Fibroblast of skin of scalp (primary cell): ENCODE measurements at places on chromosomes 12 and 14.

GRCh38 chr12:91219919-91220318, 37.3 kb upstream of the DCN start:
- DNase-seq: no peak

GRCh38 chr14:100901391-100902183, 1.9 kb downstream of the RTL1 start:
- DNase-seq: no peak

DNA sequence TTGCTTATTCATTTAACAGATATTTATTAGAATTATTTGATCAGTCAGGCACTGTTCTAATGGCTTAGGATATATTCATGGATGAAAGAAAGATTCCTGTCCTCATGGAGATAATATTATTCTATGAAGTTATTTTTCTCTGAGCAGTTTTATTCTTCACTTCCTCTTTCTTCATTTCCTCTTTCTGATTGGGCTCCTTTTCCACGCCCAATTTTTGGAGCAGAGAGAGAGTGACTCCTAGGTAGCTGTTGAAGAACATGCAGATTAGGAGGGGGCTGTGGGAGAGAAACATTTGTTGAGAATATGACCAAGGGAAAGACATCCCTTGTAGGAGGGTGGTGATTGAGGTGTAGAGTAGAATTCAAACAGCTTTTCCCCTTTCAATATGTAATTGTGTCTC, 6.0 kb upstream of the YARS2 start:
- DNase-seq: no peak

- no peak for DNase-seq
These were observed 88.7 kb upstream of the KCNA1 start for GRCh38 chr12:4820971-4821370.

DNA sequence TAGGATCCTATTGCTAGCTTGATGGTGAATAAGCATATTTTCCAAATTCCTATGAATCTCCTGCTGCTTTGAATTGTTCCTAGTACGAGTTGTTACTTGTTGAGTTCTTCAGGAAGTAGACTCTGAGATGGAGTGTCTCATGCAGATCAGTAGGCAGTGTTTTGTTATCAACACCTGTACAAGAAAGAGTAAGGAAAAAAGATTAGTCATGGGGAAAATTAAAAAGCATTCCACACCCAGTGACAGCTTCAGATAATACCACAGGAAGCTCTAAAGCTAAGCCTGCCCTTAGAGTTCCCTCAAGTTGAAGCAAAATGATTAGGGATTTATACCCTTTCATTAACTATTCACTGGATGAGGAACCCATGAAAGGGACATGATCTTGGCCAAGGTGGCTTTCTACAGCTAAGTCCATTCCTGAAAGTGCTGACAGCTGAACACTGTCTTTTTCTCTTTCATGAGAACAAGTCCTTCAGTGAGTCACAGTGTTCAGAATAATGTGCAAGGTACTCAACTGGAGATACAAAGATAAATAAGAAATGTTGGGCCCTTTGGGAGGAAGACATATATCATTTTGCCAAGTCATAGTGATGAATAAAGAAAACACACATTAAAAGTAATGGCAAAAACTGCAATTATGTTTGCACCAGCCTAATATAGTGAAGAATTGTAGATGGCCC, 49.1 kb downstream of the CCER1 start:
- peak; percentile 43 for DNase-seq

- DNase-seq: no peak
These were observed 3.0 kb upstream of the TESC start for GRCh38 chr12:117101953-117102799.

GRCh38 chr14:43360239-43360638, 1146.8 kb downstream of the FSCB start:
- DNase-seq: no peak

GRCh38 chr12:64028541-64028940, 184.0 kb downstream of the SRGAP1 start:
- no peak for DNase-seq
